NCI-H446 treated with DMSO at 0.1 percent for 48 hours (cell line): ENCODE measurements at places on chromosomes 11 and 22.

- no peak for DNase-seq
These were observed 322.2 kb upstream of the DDI1 start for GRCh38 chr11:103714246-103714645.

- DNase-seq, result no peak
These were observed 9.1 kb downstream of the SLC3A2 start for GRCh38 chr11:62889484-62890437.

DNA sequence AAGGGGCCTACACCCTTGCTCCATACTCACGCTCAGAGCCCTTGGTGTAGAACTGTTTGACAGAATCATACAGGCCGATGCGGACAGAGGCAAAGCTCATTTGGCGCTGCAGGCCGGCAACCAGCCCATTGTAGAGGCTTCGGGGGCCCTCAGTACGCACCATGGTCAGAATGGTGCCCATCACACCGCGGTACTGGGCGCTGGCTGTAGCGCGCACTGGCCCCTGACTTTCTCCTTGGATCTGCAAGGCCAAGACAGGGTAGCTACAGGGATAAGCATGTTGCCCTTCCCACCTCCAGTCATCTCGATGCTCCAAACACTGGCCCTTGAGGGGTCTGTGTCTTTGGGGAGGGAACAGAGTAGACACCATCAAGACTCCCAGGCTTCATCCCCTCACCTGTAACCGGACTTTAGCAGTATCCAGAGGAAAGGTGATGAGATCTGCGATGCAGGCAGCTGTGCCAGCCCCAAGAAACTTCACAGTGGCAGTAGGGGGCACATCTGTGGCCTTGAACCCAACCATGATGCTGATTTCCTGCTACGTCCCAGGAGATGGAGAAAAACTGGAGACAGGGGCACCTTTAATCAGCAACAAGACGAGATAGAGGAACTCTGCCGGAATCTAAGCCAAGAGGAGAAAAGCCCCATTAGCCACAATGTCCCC, 4.7 kb downstream of the UCP2 start:
- no peak for DNase-seq

GRCh38 chr11:116272181-116272789, 500.5 kb downstream of the BUD13 start:
- DNase-seq, result no peak

DNA sequence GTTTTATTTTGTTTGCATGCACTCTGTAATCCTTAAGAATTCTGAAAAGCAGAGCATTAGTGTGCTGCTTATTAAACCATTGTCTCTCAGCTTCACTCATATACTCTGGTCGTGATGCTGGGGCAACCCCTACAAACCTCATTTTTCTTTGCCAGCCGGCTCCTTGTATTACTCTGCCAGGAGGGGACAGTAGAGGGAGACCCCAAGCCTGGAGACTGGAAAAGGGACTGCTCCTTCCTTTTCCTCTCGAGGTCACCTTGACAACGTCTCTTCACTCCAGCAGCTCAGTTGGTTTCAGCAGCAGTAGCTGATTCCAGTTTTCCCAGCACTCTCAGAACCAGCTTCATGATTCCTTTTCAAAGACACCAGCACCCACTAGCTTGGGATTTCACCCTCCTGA, 2.8 kb upstream of the JHY start:
- DNase-seq, result no peak

- DNase-seq, result no peak
These were observed 466.5 kb downstream of the MIAT start for GRCh38 chr22:27123880-27124279.

- no peak for DNase-seq
These were observed 12.4 kb upstream of the PRRG4 start for GRCh38 chr11:32817181-32817851.

DNA sequence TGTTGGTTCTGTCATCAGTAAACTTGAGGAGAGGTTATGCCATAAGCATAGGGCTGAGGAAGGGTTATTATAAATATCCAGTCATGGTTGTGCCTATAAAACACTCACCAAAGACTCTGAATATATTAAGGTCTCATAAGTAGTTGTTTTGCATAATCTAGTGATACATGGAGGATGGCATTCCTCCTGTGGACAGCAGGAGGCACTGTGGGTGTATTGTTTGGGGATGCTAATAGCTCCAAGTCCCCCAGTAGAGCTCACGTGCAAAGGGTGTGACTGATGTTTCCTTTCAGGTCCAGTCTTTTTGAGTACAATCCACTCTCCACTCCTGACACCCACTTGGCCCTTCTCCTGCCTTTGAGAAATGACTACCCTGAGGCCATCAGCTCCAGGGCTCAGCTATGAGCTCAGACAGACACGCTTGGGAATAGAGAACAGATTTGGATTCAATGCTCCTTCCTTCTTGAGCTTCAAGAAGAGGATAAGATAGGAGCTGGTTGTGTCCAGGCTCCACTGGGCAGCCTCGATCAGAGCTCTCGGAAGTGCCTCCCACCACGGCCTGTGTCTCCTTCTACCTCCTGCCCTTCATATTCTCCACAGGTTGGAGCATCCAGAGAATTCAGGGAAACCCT, 85.2 kb upstream of the IGLL5 start:
- no peak for DNase-seq

DNA sequence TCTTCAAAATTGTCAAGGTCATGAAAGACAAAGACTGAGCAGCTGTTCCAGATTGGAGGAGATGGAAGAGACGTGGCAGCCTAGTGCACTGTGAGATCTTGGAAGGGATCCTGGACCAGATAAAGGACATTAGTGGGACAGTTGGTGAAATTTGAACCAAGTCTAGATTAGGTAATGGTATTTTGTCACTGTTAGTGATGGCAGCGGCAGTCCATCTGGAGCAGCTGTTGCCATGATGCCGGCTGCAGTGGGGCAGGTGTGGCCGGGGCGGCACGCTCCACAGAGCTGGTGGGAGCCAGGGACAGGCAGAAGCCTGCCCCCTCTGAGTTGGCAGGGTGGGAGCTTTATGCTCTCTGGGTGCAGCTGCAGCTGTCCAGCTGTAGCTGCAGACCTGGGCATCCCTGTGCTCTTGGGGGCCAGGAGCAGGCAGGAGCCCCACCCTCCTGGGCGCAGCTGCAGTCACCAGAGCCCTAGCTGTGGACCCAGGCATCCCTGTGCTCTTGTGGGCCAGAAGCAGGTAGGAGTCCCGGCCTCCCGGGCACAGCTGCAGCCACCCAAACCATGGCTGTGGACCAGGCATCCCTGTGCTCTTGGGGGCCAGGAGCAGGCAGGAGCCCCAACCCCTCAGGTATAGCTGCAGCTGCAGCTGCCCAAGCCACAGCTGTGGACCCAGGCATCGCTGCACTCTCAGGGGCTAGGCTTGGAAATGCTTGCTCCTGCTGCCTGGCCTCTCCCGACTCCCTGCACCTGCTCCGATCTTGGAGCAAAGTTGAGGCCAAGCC, 20.7 kb downstream of the DIXDC1 start:
- peak; percentile 45 for DNase-seq

DNA sequence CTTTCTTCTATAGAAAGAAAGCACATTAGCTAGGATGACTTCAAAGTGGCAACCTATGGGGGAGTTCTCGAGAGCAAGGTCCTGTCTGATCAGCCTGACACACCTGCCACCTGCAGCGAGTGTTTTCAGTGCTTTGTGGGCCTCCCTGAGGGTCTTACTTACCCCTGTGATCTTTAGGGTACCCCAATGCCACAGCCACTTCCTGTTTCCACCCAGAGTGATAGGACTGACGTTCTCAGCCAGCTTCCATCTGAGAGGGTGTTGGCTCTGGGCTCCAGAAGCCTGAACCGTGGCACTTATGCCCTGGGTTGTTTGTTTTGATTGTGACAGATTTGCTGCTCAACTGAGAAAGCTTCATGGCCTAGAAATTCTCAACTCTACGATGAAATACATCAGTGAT, 21.7 kb upstream of the ANKK1 start:
- DNase-seq, result no peak

DNA sequence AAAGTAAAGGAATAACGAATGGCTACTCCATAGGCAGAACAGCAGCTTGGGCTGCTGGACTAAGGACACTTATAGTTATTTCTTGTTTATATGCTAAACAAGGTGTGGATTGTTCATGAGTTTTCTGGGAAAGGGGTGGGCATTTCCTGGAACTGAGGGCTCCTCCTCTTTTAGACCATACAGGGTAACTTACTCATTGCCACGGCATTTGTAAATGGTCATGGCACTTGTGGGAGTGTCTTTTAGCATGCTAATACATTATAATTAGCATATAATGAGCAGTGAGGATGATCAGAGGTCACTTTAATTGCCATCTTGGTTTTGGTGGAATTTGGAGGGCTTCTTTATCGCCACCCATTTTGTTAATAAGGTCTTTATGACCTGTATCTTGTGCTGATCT, 7.0 kb downstream of the OR4X1 start:
- no peak for DNase-seq

- no peak for DNase-seq
These were observed 303.8 kb downstream of the NTM start for GRCh38 chr11:131674051-131674755.

- DNase-seq, result no peak
These were observed 6.2 kb upstream of the SREBF2 start for GRCh38 chr22:41826430-41827383.

DNA sequence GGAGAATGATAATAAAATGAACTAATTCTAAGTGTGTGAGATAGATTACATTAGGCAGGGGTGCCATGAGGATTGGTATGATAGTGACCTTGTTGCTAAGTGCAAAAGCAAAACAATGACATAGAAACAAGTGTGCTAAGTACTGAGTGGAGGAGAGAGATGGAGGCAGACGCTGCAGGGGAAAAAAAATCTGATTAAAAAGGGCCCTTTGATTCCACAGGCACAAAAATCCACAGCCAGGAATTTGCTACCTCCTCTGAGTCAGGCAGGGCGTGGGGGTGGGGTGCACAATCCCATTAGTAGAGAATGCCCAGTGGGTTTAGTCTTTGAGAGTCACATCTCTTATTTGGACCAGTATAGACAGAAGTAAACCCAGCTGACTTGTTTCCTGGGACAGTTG, at the start of gene CNTF:
CNTF (plus strand) TSS at position 322 of the 400 bp plus-strand sequence. CDS start 88 bp downstream, outside the sequence.
- DNase-seq, result no peak

- no peak for DNase-seq
These were observed 14.7 kb upstream of the GNAZ start for GRCh38 chr22:23055449-23056179.

DNA sequence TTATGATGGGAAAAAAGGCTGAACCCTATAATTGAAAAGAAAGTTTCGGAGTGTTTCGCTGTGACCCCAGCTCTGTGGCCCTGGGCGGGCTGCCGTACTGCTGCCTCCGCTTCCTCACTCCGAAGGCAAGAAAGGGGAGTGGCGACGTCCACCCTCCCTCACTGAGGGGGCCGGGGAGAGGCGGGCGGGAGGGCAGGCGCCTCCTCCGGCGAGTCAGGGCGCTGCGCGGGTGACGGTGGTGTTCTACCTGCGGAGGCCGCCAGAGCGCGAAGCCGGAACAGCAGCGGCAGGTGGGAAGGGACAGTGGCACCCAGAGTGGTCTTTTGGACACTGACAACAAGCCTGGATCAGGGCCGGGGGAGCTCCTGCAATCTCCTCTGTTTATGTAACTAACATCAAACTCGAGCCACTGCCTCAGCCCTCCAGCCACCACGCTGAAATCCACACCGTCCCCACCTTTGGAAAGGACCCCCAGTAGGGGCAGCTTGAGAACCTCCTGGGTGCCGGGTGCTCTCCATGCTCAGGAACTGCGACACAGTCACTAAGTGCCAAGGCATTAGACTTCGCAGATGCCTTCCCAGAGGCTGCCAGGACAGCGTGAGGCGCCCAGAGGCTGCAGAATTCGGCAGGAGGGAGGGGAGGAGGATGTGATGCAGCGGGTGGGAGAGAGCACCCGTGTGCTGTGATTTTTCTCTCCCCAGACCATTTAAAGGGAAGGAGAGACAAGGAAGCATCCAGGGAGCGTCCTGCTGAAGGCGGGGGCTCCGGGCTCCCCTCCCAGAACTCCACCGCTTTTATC, 25.5 kb downstream of the BID start:
- no peak for DNase-seq

DNA sequence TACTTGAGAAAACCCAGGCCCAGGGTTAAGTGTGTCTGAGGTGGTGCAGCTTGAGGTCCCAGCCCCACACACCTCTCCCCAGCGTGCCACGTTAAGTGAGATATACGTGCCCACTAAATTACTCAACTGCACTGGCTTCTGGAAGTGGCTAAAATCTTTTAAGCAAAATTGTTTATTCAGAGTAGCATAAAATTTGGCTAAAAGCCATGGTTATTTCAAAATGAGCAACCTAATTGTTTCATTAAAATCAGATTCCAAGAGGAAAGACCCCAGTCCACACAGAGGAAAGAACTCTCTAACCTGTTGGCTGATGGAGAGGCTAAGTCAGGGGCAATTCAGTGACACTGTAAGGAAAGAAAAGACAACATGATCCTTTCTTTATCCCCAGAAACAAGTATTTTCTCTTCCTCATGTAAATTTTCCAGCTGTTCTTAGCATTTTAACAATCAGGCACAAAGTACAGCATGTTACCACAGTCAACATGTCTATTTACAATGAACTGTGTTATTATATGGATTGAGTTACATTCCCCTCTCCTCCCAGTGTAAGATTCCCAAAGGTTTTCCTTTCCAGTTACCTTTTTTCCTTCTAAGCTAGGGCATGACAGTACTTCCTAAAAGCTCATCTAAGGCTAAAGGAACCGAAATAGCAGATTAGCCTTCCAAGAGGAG, 26.6 kb downstream of the NUP50 start:
- DNase-seq, result no peak

DNA sequence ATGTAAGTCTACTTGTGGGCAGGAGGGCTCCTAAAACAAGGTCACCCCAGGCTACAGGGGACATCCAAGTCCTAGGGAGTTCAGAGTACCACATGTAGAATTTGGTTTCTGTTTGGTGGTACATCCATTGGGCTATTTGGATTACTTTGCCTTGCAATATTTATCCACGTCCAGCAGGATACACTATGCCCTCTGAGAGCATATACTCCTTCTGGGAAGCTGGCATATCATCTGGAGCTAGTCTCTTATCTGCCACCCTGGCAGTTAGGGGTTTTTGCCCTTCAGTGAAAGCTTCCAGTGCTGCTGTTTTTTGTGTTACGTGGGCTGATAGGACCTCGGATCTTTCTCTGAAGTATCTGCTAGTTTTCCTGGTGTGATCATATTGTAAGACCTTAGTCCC, 7.3 kb downstream of the LMO2 start:
- DNase-seq, result no peak

DNA sequence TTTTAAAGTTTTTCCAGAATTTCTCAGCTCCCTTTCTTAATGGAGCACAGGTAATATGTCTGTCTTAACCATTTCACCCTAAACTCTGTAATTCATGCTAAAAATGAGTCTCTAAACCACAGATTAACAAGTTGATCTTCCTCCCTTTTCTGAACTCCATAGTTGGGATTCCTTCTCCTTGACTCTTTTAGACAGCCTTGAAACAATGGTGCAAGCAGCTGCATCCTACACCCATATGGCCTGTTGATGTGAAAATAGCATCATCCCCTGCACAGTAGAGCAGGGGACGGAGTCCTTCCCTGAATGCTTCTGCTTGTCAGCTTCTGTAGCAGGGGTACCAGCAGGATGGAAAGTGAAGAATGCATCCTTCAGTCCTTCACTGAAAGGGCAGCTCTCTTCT, 192.8 kb upstream of the SORL1-AS1 start:
- no peak for DNase-seq

- no peak for DNase-seq
These were observed 369 bp downstream of the DHCR7 start for GRCh38 chr11:71447791-71448256.
